Lung (tissue), 17 donors: ENCODE measurements at places on chromosomes 6 and 20. TPM values are rescaled to one million over a fixed set of nuclear protein-coding genes. Genes with fewer than 3 reads are reported as not detected.

The FAM162B gene
- polyA plus RNA-seq, result 5.1 TPM

The DNAH8 gene
- polyA plus RNA-seq, result 0.01 TPM

GRCh38 chr6:44538131-44538806, 150.8 kb downstream of the CDC5L start:
- DNase-seq, result no peak
- H3K4me1 ChIP-seq, result no peaks in the 10 kb centered on the region
- no peak overlapping the region for H3K27ac ChIP-seq

The SIM1 gene
- not detected for polyA plus RNA-seq

DNA sequence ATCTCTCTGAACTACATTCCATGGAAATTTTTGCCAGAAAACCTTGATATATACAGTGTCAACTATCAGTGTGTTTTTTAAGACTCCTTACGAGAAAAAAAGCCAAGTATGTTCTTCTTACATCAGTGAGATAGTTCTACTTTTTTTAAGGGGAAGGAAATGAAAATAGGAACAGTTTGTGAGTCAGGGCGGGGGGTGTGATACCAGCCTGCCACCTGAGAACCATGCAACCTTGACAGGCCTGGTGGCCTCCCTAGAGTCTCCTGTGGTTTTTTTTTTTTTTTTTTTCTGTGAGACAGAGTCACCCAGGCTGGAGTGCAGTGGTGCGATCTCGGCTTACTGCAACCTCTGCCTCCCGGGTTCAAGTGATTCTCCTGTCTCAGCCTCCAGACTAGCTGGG, 96.3 kb upstream of the GCM1 start:
- no peaks in the 10 kb centered on the region for H3K4me1 ChIP-seq
- H3K36me3 ChIP-seq, result no peaks in the 10 kb centered on the region
- DNase-seq, result no peak
- no peak overlapping the region for H3K27ac ChIP-seq
- no peaks in the 10 kb centered on the region for H3K27me3 ChIP-seq
